ENCODE measurements at places on chromosomes 5 and 9.

DNA sequence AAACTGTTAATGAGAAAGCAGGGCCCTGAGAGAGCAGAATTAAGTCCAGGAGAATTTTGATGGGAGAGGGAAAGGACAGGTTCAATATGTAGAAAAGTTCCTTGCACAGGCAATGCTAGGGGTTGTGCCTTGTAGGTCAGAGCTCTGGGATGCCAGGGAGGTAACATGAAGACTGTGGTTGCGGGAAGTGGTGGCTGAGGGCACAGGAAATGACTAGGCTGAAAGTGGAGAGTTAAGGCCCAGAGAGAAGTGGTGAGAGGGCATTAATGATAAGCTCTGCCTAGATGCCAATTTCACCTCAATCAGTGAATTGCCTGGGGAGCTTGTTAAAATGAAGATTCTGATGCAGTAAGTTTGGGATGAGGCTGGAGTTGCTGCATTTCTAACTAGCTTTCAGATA is 31.5 kb upstream of the PPP3R2 start:
- no peak for DNase-seq

- no peak for DNase-seq
These were observed 161.8 kb downstream of the NTRK2 start for GRCh38 chr9:84831377-84831776.

DNA sequence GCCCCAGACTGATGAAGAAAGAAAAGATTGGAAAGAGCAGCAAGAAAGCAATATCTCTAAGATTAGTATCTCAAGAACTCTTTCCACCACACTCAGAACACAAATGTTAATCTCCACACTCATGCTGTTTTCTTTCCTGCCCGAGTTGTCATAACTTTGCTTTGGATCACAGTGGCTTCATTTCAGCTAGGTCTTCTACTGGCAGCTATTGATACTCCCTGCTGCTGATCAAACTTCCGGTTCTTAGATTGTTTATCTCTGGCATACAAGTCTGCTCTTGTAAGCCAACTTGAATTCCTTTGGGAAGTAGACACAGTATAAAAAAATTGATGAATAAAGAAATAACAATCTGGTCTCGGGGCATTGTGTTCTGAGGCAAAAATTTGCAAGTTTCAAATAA is 77.7 kb upstream of the SPEF2 start:
- no peak for DNase-seq

- DNase-seq = no peak
These were observed 99.6 kb downstream of the RXRA start for GRCh38 chr9:134425812-134426211.

GRCh38 chr9:20580673-20581072 is 41.6 kb downstream of the MLLT3 start:
- DNase-seq = no peak

- no peak for DNase-seq
These were observed 81.2 kb downstream of the OTULIN start for GRCh38 chr5:14745753-14746152.

DNA sequence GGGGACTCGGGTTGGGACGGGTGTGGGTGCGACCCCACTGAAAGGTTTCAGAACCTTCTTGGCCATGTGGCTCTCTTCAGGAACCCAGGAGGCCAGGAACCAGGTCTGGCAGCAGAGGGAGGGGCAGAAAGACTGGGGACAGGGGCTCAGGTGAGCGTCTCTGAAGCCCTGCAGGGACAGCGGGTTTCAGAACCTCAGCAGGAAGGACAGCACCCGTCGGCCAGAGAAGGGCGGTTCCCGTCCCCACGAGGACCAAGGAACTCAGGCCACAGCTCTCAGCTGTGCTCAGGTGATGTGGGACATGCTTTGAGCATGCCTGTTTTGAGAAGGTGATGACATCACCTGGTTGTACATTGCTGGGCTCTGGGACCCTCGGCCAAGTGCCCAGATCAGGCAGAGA is 25.7 kb downstream of the SLC12A7 start:
- no peak for DNase-seq

GRCh38 chr5:68288707-68289134 is 73.2 kb downstream of the PIK3R1 start:
- no peak for DNase-seq

- DNase-seq = no peak
These were observed 71.0 kb downstream of the PGM5 start for GRCh38 chr9:68427216-68427977.

All from right forelimb (tissue), 1 donor.